ENCODE measurements at places on chromosomes 7 and 10.

DNA sequence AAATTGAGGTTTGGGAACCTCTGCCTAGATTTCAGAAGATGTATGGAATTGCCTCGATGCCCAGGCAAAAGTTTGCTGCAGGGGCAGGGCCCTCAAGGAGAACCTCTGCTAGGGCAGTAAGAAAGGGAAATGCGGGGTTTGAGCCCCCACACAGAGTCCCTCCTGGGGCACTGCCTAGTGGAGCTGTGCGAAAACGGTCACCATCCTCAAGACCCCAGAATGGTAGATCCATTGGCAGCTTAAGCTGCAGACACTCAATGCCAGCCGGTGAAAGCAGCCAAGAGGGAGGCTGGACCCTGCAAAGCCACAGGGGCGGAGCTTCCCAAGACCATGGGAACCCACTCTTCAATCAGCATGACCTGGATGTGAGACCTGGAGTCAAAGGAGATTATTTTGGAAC is 15.0 kb upstream of the TFEC start:
- no peak for DNase-seq

GRCh38 chr7:36159618-36160017 is 6.6 kb downstream of the EEPD1 start:
- no peak for DNase-seq

GRCh38 chr7:128497405-128497804 is 20.9 kb downstream of the METTL2B start:
- DNase-seq: no peak

- DNase-seq: no peak
Observed at GRCh38 chr10:23280419-23281043, 64.1 kb downstream of the C10orf67 start.

- DNase-seq: peak; percentile 79
Observed at GRCh38 chr10:131885391-131886165, 15.2 kb upstream of the PPP2R2D start.

DNA sequence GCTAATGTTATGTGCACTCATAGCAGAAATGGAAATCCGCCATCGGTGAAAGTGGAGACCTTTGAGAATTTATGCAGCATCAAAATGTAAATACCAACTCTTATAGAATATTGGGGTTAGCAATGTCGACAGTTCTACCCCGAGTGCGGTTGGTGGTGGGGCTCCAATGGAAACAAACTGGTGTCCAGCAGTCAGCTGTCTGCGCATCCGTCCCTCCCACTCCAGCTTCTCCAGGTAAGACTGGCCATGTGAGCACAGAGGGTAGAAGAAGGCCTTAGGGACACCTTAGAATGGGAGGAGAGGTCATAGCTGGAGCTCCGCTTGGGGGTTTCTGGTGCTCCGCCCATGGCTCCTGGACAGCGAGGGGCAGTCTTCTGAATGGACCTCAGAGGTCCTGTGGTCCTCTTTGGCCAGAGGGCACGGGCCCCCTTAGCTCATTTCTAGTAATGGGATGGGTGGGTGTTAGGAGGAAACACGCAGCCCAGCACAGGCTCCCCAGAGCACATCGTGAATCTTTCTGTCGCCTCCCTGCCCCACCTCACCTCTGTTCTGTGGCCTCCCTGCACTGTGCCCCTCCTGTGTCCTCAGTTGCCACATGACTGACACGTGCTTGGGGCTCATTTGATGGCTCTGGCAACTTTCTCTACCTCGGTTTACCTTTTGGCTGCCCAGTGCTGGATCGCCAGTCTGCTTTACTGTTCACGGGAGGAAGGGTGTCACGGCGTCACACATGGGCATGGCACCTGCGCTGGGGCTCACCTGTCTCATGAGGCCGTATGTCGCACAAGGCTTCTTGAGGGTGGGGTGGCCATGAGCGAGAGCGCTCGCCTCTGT is 50.0 kb downstream of the MGMT start:
- no peak for DNase-seq

DNA sequence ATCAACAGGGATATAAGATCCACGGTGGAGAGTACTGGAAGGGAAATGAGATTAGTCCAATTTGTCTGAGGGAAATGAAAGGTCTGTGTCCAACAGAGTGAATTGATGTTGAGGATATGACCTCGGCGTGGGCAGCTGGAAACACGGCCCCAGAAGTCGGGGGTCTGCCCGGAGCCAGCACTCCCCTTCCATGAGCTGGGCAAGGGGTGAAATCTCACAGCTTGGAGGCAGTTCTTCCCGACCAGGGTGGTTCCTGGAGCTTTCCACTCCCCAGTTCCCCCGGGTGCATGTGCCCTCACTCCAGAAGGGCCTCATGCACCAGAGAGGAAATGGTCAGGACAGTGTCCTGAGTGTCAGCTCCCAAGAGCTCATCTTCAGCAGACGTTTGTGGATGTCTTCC is 264.7 kb upstream of the PPP2R2D start:
- DNase-seq: no peak

DNA sequence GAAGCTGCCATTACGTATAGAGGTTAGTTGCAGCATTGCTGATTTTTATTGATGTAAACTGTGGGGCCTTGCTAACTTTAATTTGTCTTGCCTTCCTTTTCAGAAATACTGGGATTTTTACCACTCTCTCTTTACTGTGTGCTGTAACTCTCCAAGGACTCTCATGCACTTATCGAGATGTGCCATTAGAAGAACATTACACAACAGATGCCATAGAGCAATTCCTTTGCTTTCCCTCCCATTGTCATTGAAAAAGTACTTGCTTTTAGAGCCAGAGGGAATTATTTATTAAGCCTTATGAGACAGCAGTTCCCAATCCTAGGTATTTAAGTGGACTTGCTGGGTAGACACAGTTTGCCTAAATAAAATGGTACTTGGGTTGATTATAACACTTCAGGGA is 51.7 kb downstream of the ASB4 start:
- no peak for DNase-seq

DNA sequence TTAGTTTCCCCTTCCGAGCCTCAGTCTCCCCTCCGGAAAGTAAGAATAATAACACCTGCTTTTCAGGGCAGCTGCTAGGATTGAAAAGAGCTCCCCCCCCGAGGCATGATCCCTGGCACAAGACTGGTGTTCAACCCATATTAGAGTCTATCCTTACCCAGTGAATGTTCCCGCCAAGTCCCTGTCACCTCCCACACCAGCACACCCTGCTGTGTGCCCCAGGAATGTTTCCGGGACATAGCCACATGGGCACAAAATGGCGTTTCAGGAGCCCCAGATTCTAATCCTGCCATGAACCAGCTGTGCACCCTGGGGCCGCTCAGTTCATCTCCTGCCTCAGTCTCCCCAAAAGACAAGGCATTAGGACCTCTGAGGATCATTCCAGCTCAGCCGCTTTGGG is 563 bp downstream of the MUC17 start:
- no peak for DNase-seq

GRCh38 chr10:69504576-69505250 is 53.4 kb downstream of the TSPAN15 start:
- DNase-seq: no peak

GRCh38 chr10:128734161-128734560 is 607.9 kb upstream of the MKI67 start:
- DNase-seq: no peak

DNA sequence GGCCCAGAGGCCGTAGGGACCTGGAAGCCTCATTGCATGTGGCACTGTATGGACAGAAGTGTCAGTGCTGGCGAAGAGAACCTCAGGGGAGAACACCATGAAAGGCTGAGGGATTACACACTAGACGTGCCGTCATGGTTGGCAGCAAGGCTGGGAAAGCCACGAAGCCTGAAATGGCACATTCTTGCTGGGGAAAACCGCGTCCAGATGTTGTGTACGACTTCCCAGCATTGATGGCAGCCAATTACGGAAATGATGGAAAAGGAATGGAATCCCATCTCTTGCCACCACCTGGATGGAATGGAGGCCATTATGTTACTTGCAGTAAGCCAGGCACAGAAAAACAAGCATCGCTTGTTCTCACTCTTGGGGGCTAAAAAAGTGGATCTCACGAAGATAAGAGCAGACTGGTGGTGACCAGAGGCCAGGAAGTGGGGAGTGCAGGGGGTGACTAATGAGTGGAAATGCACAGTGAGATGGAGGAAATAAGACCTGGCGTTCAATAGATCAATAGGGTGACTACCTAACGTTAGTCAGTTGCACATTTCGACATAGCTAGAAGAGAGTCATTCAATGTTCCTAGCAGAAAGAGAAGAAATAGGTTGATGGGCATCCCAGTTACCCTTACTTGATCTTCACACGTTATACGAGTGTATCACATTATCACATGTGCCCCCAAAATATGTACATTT is 14.6 kb upstream of the PWWP2B start:
- DNase-seq: no peak

DNA sequence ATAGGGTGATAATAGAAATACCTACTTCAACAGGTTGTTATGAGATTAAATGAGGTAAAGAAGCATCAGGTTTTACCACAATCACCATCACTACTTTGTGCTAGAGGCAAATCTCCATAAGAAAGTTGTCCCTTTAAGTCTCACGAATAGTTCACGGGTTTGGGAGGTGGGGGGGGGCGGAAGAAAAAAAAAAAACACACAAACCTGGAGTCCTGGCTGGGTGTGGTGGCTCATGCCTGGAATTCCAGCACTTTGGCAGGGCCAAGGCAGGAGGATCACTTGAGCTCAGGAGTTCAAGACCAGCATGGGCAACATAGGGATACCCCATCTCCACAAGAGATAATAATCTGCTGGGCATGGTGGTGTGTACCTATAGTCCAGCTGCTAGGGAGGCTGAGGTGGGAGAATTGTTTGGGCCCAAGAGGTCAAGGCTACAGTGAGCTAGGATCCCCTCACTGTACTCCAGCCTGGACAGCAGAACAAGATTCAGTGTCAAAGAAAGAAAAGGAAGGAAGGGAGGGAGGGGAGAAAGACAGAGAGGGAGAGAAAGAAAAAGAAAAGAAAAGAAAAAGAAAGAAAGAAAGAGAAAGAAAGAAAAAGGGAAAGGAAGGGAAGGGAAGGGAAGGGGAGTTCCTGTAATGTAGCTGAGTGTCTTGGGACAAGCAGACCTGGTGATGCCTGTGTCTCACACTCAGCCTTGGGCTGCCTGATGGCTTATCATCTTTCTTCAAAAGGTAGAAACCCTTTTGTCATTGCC is 231.4 kb downstream of the CREB5 start:
- no peak for DNase-seq

DNA sequence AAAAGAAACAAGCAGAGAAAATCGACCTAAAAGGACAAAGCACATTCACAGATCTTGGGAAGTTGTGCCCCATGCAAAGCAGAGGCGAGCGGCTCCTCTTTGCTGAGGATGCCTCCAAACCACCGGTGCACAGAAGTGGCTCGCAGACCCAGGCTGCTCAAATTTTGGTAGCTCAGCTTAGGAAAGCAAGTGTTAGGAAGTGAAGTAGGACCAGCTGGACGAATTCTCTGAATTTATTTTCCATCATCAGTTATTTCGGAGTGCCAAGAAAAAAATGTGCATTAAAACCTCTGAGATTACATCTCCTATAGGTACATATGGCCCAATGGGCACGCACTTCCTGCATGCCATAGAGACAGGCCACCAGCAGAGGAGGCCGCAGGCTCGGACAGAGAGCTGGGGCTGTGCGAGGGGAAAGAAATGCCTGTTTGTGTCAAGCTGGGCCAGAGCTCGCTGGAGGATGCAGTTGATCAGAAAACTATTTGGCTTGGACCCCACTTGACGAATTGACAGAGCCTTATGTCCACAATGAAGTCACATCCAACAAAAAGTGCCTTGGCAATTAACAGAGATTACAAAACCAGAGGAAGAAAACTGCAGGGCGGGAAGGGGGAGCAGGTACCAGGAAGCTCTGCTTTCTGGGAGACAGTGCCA is 122.3 kb upstream of the LYZL2 start:
- DNase-seq: no peak

DNA sequence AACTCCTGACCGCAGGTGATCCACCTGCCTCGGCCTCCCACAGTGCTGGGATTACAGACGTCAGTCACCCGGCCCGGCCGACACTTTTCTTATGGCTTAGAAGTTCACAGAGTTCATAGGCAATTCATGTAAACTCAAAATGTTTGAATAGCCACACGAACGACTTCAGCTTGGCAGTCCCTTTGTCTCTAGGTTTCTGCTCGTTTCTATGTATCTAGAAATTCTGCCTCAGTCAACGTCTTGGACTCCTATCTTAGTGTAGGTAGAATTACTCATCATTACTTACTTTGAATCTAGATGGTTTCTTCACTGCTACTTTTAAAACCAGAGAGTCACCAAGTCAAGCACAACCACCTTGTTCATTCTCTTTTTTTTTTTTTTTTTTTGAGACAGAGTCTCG is 23.7 kb downstream of the ARL4A start:
- no peak for DNase-seq

Data from CD4-positive, alpha-beta T cell treated with Interleukin-17A for 1 hour (primary cell).